Placental pericyte (primary cell): ENCODE measurements at places on chromosomes 3 and 15. TPM values are rescaled to one million over a fixed set of nuclear protein-coding genes. Genes with fewer than 3 reads are reported as not detected.

TNFAIP8L3 gene
- 0.44 and 2.9 TPM in 2 replicates for total RNA-seq

OSBPL10 gene
- 20.3 and 21.4 TPM in 2 replicates for total RNA-seq

LSM3 gene
- total RNA-seq, result 2.6 and 6.4 TPM in 2 replicates

GOLGA8J gene
- not detected in 2 replicates for total RNA-seq

ITIH3 gene
- total RNA-seq, result 0.14 TPM in 1 of 2 replicates, not detected in the other

FEZF2 gene
- total RNA-seq, result not detected in 2 replicates

OR5K1 gene
- not detected in 2 replicates for total RNA-seq

LRRC34 gene
- total RNA-seq, result 1.8 and 6.6 TPM in 2 replicates

SCN5A gene
- total RNA-seq, result 0.22 and 1.1 TPM in 2 replicates

ACTC1 gene
- total RNA-seq, result under 0.01 and 1.4 TPM in 2 replicates

PARP15 gene
- total RNA-seq, result 0.14 and 0.22 TPM in 2 replicates

UBE2Q2 gene
- total RNA-seq, result 47.7 and 62.3 TPM in 2 replicates

APOD gene
- 1.3 and 2.0 TPM in 2 replicates for total RNA-seq

ADAMTS9 gene
- 6.9 and 18.8 TPM in 2 replicates for total RNA-seq

SI gene
- total RNA-seq, result not detected in 2 replicates

GPR27 gene
- under 0.01 TPM in 1 of 2 replicates, not detected in the other for total RNA-seq

BTD gene
- 23.8 and 30.4 TPM in 2 replicates for total RNA-seq

ATP13A5 gene
- not detected in 2 replicates for total RNA-seq

SPESP1 gene
- total RNA-seq, result 2.4 and 4.0 TPM in 2 replicates

CPN2 gene
- total RNA-seq, result not detected in 2 replicates

HPS3 gene
- total RNA-seq, result 31.3 and 44.5 TPM in 2 replicates

C3orf20 gene
- under 0.01 and 0.22 TPM in 2 replicates for total RNA-seq

DNAJB11 gene
- 59.4 and 267 TPM in 2 replicates for total RNA-seq

GOLGA8S gene
- not detected in 2 replicates for total RNA-seq

FHIT gene
- total RNA-seq, result 0.29 TPM in 1 of 2 replicates, not detected in the other

MESP2 gene
- total RNA-seq, result 0.29 TPM in 1 of 2 replicates, not detected in the other

SPINK8 gene
- not detected in 2 replicates for total RNA-seq

FXR1 gene
- 108 and 201 TPM in 2 replicates for total RNA-seq

FGF7 gene
- 60.8 and 405 TPM in 2 replicates for total RNA-seq

SCN11A gene
- under 0.01 TPM in 2 replicates for total RNA-seq

GRAMD2A gene
- total RNA-seq, result 0.14 and 0.88 TPM in 2 replicates

KIF15 gene
- total RNA-seq, result 0.66 and 14.7 TPM in 2 replicates

STX19 gene
- total RNA-seq, result not detected in 2 replicates

CEP152 gene
- 5.0 and 9.0 TPM in 2 replicates for total RNA-seq

GATM gene
- 0.29 and 0.88 TPM in 2 replicates for total RNA-seq

WDR6 gene
- 89.9 and 94.8 TPM in 2 replicates for total RNA-seq

OIP5 gene
- total RNA-seq, result 0.22 and 12.3 TPM in 2 replicates

WNT5A gene
- 128 and 1,124 TPM in 2 replicates for total RNA-seq

P2RY13 gene
- total RNA-seq, result not detected in 2 replicates

FBXW12 gene
- total RNA-seq, result not detected in 2 replicates

KNL1 gene
- 1.1 and 63.7 TPM in 2 replicates for total RNA-seq
